ENCODE measurements at places on chromosomes 1 and 21.

- no peak for DNase-seq
Measured at GRCh38 chr1:183910845-183911244, 105.9 kb downstream of the RGL1 start.

GRCh38 chr1:115746021-115746690, 22.4 kb downstream of the CASQ2 start:
- DNase-seq: no peak

GRCh38 chr1:7315316-7315715, 455.8 kb upstream of the VAMP3 start:
- peak; percentile 48 for DNase-seq

GRCh38 chr21:43364851-43365424, 62.0 kb downstream of the SIK1 start:
- DNase-seq: no peak

- DNase-seq: no peak
Measured at GRCh38 chr1:6507461-6507911, 16.0 kb upstream of the PLEKHG5 start.

DNA sequence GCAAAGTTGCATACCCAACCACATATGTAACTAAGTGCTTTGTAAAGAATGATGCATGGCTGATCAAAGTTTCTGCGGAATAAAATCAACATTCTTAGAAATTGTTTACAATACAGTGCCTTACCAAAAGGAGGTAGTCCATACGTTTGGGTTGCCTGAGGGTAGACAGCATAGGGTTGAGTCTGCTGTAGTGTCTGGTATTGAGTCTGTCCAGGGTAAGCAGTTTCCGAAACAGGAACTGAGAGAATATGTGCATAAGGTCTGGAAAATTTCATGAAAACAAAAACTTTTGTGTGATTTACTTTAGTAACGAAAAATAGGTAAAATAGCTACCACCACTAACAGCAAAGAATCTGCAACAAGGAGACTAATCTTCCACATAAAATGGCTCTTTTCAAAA, 53.0 kb downstream of the EYA3 start:
- no peak for DNase-seq

DNA sequence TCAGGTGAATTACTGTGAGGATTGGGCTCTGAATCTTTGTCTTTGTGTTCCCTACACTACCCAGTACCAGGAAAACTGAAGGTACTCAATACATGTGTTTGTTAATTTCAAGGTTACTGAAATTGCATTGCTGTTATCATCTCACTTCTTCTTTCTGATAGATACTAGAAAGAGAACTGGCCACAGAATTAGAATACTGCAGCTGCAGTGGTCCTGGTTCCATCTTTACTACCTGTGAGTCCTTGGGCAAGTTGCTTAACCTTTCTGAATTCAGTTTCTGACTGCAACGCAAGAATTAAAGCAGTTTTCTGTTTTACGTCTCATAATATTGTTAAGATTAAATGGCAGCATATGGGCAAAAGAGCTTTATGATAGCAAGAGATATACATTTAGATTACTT, 263.5 kb downstream of the LMO4 start:
- no peak for DNase-seq

DNA sequence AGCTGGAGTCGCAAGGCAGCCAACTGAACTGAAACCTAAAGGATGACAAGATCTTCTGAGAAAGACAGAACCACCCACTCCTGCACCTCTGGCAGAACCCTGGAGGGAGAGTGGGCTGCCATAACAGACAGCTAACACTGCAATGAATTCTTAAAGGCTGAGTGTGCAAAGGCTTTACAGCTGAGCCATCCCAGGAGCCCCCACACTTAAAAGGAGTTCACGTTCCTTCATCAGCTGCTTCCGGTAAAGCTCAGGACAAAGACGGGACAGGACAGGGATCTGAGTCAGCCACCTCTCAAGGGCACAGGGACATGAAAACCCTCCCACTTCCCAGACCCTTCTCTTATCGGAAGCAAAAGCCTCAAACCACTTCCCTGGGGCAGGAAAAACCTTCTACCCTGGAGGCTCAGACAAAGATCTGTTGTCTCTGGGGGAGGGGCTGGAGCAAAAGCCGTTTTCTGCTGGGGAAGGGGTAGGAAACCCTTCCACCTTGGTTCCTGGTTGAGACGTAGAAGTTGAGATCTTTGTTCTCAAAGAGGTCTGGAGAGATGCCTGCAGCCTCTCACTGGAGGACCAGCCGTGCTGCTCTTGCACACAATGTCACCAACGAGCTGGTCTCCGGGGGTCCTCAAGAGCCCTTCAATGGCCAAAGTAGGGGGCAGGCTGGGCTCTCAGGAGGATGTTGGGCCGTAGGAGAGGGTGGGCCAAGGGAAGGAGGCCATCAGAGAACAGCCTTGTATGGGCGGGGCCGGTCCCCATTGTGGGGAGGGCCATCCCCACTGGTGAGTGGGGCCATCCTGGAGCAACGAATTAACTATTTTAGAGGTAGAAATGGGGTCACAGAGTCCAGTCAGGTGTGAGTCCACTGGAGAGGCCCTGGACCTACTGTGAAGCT, 452.4 kb downstream of the PTPRU start:
- peak; percentile 74 for DNase-seq

DNA sequence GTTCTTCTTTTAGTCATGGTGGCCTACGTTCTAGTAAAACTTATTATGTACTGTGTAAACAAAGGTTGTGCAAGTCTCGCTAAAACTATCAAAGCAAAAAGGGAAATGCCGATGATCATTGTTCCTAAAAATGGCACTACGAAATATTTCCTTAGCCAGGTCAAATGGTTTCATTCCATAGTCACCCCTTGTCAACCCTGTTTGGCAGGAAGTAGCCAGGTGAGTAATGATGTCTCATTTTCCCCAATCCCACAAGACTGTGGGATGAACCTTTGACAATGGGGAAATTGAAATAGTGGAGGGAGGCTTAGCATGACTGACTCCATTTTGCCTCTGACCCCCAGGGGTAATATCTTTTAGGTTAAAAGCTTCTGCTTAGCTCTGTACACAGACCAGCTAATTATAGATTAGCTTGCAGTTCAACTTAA, 5.6 kb upstream of the REN start:
- peak; percentile 68 for DNase-seq

- no peak for DNase-seq
Measured at GRCh38 chr1:180415236-180415848, 87.0 kb downstream of the ACBD6 start.

DNA sequence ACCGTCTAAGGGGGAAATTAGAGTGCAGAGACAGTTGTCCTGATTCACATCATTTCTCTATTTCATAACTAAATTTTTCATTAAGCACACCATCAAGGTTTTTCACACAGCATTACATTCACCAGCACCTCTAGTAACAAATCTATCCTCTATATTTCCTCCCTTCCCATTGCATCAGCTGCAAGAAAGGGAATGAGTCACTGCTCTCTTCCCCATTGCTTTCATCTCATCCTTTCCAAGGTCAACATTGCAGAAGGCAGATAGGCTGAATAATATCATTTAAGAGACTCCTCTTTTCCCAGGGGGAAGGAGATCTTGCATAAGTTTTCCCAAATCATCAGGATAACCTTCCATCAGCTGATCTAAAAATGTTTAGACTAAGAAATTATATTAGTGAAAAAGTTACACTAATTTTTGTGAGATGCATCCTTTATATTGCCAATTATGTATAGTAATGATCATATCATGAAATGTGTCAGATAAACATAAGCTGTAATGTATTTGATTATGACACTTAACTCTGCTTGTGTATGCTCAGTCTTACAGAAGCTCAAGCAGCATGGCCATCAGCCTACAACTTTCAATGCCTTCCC, 4.3 kb downstream of the INTS7 start:
- DNase-seq: peak; percentile 84

DNA sequence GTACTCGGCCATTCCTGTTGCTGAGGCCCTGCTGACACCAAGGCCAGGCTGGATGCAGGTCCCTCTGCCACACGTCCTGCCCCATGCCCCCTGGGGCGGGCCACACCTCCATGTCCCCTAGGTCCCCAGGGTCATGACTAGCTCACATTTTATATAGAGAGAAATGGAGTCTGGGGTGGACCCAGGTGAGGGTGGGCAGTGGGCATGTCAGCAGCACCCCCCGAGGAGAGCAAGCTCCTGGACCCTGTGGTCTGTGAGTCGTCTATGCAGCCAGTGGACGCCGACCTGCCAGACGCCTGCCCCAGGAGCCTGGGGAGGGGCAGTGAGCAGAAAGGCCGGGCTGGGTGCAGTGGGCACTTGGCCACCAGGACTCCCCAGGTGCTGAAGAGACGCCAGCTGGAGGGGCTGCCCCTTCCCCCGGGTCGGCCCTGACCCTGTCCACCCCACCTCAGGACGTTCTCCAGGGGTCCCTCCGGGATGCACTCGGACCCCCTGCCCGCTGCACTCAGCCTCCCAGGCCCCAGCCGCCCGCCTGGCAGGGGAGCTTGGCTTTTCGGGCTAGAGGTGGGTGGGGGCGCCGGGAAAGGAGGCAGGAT, 15.9 kb downstream of the SAMD11 start:
- no peak for DNase-seq

DNA sequence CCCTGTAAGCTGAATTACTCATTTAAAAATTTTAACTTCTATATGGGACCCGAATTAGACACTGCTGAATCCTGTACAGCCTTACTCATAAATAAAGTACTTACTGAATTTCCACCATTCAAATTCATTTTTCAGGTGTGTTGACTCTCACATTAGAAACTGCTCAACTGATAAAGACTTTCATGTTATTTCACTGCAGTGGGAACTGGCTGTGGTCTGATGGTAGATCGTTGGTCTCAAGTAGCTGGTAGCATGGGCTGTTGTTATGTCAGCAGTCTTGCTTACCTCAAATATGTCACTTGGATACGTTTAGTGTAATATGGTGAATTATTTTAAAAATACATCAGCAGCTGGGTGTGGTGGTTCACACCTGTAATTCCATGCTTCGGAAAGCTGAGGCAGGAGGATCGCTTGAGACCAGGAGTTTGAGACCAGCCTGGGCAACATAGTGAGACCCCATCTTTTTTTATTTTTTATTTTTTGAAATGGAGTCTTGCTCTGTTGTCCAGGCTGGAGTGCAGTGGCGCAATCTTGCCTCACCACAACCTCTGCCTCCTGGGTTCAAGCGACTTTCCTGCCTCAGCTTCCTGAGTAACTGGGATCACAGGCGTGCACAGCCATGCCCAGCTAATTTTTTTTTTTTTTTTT, 10.4 kb downstream of the DEGS1 start:
- no peak for DNase-seq

DNA sequence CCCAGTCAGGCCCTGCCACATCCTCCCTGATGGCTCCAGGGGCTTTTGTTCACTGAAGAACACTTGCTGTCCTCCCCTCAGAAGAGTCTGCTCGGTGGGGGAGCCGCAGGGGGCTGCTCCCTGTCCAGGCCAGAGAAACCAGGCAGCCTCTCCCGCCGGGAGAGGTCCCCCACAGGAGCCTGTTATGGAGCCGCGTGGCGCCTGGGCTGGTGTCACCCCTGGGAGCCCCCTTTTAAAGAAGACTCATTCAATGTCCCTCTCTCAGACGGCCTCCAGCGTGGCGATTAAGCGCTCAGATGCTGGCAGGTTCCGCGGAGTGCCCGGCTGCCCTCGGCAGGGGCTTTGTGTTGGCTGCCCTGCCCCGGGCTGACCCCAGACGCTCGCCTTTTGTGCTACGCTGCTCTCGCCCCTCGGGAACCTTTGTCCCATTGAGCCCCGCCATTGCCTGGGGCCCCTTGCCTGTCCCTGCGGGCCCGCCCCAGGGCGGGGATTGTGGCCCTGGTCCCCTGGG, 43.1 kb downstream of the SKI start:
- DNase-seq: no peak

DNA sequence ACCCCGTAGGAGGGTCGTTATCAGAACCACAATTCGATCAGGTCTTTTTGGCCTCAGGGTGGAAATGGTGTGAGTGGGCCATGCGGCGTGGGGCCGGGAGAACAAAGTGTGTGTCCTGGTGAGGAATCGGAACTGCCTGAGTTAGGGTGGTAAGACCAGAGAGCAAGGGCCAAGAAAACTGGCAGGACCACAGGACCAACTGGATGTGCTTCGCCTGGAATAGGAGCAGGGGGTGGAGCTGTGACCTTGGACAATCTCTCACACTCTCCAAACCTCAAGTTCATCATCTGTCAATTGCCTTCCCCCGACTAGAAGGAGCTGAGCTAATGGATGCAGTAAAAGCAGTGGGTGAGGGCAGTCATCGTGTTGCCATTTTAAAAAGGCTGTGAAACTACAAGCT, 59.5 kb downstream of the NAV1 start:
- DNase-seq: no peak

DNA sequence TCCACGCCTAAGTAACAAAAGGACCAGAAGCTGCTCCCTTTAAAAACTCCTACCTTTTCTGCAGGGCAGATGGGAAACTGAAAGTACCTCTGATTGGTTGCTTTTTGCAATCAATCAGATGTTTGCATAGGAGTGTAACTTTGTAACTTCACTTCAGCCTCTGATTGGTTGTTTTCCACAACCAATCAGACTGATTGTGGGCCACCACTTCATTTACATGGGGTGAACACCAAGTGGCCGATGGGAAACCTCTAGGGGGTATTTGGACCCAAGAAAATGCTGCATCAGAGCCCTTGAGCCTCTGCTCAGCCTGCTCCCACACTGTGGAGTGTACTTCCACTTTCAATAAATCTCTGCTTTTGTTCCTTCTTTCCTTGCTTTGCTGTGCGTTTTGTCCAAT, 32.8 kb upstream of the CD1D start:
- DNase-seq: no peak

GRCh38 chr1:55129194-55129728, 85.9 kb downstream of the USP24 start:
- DNase-seq: peak; percentile 32

GRCh38 chr21:26079366-26079765, 91.2 kb downstream of the APP start:
- peak; percentile 37 for DNase-seq

GRCh38 chr1:15802234-15802965, 5.0 kb downstream of the UQCRHL start:
- peak; percentile 59 for DNase-seq

DNA sequence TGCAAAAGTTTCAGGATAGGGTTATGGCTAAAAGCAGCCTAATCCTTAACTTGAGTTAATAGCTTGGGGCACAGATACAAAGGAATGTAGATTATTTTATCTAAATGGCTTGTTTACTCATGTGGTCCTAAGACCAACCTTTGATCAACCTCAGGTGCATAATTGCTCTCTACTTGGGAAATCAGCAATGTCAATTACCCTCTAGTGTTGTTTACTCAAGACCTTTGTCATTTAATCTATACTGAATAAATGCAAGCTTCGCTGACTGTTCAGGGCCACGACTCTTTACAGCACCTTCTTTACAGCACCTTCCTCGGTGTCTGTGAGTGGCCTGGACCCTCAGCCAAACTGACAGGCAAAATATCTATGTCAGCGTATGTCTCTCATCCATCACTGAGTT, 217.5 kb upstream of the MAP1LC3C start:
- no peak for DNase-seq

DNA sequence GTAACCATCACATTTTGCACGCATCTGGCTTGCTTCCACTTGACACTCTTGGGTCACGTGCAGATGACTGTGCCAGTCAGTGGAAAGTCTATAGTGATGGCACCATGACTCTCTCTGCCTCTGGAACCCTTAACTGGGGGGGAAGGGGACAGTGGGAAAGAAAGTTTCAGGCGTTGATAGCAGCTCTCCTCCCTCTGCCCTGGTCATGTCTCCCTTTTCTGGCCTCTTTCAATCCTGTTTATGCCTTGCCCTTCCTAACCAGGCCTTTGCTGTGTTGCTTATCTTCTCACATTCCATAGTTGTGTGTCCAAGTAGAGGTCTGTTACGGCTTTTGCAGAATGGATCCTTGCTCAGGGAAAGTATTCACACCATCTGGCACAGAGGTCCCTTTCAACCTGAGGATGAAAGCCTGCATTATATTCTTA, 93.5 kb downstream of the NRDC start:
- DNase-seq: no peak

GRCh38 chr1:114219172-114219868, 65.7 kb upstream of the SYT6 start:
- peak; percentile 25 for DNase-seq

- DNase-seq: no peak
Measured at GRCh38 chr1:110672753-110673108, 2.0 kb downstream of the KCNA3 start.

All from AG10803 (cell line).